Activated T-cell treated with anti-CD3 and anti-CD28 coated beads for 48 hours (primary cell): ENCODE measurements at places on chromosomes 16 and 17.
A peak's percentile ranks its signal among the peaks of the same experiment; 100 is the strongest.

DNA sequence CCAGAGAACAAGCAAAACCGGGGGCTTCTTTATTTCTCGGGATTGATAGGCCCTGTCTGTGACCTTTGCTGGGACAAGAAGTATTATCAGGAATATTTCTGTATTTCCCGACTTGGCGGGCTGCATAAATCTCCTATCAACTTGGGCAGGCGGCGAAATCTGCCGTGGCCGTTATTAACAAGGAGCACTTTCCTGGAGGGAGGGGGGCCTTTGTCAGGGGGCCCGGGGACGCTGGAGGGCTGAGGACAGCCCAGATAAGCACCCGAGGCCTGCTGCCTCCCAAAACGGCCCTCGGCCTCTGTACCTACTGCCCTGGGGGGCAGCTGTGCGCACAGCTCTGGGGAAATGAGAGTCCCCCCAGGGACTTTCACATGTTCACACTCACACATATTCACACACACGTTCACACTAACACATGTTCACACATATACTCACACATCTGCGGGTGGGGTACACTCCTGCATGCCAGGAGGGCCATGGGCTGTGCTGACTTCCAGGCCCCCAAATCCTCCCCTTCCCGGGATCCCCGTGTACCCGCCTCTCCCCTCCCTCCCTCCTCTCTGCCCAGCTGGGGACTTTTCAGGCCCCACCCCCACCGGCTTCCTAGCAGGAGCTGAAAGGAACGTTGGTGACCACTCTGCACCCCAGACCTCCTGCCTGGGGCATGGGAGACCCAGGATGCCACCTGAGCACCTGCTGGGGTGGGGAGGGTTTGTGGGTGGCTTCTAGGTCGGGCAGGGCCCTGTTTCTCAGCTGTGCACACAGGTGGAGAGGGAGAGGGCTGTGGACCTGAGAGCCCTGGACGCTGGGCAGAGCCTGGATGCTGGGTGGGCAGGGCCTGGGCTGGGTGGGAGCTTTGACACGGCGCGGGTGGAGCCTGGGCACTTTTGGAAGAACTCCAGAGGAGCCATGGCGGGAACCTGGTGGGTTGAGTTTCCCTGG, 24.3 kb upstream of the GSE1 start:
- DNase-seq = no peak

DNA sequence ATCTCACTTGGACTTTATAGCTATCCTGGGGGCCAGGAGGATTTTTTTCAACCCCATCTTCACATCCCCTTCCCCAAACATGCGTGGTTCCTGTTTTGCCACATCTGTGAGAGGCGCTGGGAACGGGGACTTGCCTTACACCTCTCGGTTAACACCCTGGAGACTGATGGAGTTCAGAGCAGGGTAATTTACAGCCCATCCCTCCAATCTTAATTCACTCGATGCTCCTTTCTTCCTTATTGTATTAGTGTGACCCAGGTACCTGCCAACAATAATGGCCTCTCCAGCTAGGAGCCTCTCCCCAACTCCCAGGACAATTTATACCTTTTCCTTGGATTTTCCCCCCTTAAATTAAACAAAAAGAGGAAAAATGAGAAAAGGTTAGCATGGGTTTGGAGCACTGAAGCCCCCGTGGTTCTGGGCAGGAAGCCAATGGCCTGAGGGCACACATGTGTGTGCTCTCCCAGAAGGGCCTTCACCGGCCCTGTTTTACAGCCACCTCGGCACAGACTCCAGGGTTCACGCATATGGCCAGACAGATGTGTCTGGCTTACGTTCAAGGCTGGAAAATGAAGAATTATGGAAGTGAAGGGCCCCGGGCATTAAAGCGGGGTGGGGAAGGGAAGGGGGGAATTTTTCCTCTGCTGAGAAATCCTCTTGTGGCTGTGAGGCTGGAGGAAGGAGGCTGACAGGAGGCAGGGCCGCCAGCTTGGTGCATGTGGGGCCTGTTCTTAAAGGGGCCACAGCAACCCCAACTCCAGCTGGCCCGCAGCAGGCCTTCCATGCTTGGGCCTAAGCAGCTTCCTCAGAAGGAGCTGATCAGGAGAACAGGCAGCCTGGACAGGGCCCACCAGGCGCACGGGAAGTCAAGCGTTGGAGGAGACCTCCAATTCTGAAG, 21.4 kb downstream of the HIC1 start:
- DNase-seq = no peak

- peak; percentile 72 for DNase-seq
Observed at GRCh38 chr17:16353317-16354174, at the start of gene CENPV. Gene CENPV (minus strand): TSS chr17:16353469. CDS start chr17:16353436, 33 bp downstream.

- DNase-seq = no peak
Observed at GRCh38 chr16:79156761-79157160, 443.8 kb downstream of the MAF start.

DNA sequence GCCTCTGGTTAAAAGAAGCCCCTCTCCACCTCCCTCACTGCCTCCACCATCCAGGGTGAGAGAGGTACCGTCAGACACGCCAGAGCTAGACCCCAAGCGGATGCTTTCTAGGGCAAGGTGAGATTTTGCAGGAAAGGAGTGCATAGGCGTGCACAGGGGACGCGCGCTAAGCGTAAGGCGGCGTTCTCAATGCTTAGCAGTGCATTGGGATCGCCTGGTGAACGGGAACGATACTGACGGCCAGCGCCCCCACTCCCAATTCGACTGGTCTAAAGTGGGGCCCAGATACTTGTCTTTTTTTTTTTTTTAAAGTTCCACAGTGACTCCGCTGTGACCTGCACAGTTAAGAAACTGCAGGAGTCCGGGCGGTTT, 57.9 kb upstream of the CREBBP start:
- DNase-seq = no peak

DNA sequence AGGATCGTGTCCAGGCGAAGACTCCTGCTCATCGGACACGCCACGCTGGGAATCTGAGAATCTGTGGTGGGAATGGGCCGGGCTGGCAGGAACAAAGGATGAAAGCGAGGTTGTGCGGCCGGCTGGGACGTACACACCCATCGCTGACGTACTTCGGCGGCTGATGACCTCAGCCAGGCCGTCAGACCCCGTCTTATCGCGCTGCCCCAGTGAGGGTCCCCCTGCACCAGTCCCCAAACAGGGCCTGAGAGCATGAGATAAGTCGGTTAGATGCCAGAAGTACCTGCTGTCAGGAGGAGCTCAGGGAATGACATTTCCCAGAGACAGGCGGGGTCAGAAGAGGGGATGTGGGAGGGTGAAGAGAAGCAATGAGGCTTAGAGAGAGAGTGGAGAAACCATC, 16.0 kb upstream of the SP6 start:
- DNase-seq = no peak

GRCh38 chr17:31144836-31145235, 50.1 kb downstream of the NF1 start:
- no peak for DNase-seq

DNA sequence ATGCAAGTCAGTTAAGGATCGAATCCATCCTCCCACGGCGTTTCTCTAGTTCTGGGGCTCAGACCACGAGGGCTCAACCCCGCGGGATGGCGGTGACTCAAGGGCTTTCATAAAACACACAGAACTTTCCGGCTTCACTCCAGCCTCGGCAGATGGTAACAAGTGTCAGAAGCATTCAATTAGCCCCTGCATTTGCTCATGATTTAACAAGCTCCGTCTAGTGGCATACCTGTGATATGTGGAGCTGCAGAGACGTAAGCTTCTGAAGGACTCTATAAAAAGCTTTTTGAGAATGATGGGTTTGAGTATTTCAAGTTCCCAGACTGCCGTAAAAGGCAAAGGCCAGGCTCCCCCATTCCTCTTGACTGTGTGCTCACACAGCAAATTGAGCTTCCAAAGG, 91.3 kb upstream of the SEC14L1 start:
- no peak for DNase-seq

DNA sequence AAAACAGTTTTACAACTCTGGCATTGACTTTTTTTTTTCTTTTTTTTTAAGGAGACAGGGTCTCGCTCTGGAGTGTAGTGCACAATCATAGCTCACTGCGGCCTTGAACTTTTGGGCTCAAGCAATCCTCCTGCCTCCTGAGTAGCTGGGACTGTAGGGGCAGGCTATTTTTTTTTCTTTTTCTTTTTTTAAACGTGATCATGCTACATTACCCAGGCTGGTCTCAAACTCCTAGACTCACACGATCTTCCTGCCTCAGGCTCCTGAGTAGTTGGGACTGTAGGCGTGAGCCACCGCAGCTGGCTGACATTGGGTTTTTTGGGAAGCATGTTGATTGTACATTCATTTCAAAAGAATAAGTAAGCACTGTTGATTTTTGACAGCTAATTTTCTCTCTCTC, 32.1 kb downstream of the TNRC6A start:
- DNase-seq = no peak

DNA sequence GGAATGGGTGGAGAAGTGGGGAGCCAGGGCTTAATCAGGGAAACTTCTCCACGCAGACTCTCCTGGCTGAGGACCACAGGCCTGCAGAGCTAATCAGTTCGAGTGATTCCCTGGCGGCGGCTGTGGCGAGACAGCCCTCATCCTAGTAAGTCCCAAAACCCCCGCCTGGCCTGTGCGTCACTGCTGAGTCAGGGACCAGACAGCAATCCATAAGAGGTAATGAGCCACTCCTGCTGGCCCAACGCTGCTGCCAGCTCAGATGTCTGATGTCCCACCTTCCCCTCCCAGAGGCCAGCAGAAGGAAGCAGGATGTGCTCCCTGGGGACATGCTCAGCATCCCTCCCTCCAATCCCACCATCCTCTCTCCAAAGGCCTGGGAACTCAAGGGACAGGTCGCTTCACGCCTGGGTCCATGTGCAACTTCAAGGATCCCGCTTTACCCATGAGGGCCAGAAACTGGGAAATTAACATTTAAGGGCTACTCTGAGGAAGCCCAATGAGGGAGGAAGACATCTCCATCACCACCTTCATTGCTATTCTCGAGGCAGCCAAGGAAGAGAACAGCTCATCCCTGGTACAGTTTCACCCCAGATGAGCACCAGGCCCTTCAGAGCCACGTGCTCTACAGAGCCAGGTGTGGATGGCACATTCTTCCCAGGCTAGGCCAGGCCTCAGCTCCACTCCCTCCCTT, 7.9 kb downstream of the ACLY start:
- DNase-seq = no peak

DNA sequence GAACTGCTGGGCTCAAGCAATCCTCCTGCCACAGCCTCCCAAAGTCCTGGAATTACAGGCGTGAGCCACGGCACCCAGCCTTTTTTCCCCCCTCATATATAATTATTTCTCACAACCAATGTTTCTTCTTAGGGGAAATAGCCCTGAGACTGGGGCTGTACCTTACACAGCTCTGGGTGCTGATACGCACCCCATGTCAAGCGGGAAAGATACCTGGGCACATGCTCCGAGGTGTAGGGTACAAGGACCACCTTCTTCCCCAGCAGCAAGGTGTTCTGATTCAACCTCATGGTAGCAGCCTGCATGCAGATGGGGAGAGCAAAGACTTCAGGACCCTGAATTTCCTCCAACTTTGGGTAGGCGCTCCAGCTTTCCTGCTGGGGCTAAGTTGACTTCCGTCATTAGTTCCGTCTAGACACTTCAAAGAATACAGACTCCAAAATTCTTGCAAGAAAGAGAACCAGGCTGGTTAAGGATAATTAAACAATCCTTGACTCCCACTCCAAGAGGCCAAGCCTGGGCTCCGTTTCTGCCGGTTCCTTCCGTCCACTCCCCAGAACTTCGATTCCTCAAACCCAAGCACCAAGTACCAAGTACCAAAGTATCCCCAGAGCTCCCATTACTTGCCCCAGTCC, 619 bp downstream of the NAT9 start:
- DNase-seq = no peak

DNA sequence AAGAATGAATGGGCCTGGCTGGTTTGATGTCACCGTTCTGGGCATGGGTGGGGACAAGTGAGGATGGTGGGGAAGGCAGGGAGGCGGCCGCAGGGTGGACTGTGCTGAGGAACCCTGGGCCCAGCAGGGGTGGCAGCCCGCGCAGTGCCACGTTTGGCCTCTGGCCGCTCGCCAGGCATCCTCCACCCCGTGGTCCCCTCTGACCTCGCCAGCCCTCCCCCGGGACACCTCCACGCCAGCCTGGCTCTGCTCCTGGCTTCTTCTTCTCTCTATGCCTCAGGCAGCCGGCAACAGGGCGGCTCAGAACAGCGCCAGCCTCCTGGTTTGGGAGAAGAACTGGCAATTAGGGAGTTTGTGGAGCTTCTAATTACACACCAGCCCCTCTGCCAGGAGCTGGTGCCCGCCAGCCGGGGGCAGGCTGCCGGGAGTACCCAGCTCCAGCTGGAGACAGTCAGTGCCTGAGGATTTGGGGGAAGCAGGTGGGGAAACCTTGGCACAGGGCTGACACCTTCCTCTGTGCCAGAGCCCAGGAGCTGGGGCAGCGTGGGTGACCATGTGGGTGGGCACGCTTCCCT, 6.5 kb upstream of the SERPINF1 start:
- DNase-seq = no peak

GRCh38 chr17:47162013-47162622, 27.0 kb downstream of the CDC27 start:
- no peak for DNase-seq

GRCh38 chr16:31451681-31452351, 7.5 kb upstream of the ARMC5 start:
- DNase-seq = no peak

- DNase-seq = no peak
Observed at GRCh38 chr16:88384222-88385111, 1.7 kb downstream of the ZNF469 start.

DNA sequence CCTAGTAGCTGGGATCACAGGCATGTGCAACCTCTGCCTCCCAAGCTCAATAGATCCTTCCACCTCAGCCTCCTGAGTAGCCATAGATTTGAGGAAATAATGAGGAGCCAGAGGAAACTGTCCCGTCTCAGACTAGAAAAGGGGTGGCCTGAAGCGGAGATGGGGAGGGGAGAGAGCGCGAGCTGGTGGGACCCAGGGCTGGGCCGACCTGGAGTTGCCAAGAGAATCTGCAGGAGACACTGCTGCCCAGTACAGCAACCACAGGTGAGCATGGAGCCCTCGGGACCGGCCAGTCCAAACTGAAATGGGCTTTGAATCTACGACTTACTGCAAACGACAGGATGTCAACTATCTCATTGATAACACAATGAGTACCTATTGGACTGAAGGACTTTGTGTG, 24.3 kb downstream of the CD300A start:
- no peak for DNase-seq

DNA sequence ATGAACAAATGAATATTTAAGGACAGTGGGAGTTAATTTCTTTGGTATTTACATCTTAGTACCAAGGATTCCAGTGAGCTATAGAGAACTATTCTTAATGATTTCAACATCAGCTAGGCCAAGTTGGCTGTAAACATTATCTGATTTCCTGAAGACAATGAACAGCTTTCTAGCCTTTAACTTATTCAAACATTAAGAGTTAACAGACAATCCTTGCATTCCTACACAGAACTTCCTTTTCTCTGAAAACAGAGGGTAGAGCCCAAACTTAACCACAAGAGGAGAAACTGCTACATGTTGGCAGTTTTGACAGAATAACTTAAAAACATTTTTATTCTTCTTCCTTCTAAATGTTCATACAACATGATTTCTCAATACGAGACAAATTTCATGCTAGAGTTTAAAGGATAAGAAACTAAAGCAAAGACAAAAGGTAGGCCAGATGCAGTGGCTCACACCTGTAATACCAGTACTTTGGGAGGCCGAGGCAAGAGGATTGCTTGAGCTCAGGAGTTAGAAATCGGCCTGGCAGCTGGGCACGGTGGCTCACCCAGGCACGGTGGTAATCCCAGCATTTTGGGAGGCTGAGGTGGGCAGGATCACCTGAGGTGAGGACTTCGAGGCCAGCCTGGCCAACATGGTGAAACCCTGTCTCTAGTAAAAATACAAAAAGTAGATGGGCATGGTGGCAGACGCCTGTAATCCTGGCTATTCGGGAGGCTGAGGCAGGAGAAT, 4.4 kb downstream of the CRLF3 start:
- no peak for DNase-seq

GRCh38 chr17:78379131-78379491, 662 bp downstream of the PGS1 start:
- DNase-seq = no peak

- DNase-seq = no peak
Observed at GRCh38 chr17:79628861-79629547, 18.2 kb upstream of the RBFOX3 start.
